ENCODE measurements at places on chromosomes 1 and 21.

DNA sequence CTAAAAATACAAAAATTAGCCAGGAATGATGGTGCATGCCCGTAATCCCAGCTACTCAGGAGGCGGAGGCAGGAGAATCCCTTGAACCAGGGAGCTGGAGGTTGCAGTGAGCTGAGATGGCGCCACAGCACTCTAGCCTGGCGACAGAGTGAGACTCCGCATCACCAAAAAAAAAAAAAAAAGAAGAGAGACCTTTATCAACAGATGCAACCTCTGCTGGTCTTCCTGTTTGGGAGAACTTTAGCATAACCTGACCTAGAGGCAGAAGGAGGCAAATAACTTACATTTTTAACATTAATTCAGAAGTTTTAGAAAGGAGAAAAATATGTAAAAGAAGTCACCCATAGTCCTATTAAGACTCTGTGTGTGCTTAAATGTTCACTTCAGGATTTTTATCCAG, 32.4 kb downstream of the SLAMF1 start:
- DNase-seq = no peak

- DNase-seq = no peak
These were observed 22.2 kb upstream of the MYOC start for GRCh38 chr1:171674431-171675405.

GRCh38 chr1:59008599-59009347, 224.9 kb upstream of the JUN start:
- DNase-seq = no peak

DNA sequence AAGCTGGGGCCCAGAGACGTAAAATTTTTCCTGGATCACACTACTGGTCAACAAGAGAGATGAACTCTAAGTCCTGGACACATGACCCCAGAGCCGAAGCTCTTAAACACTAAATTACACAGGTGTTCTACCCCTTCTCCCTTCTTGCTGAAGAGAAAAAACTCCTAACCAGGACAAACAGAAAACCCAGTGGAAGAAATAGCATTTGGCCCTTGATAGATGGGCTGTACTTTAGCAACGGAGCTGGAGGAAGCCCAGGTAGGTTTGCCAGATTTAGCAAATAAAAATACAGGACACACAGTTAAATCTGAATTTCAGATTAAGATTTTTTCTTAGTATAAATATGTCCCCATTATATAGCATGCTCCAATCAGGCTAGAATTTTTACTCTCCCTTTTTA, 72.7 kb downstream of the DIRAS3 start:
- no peak for DNase-seq

- no peak for DNase-seq
These were observed 304.7 kb downstream of the DUSP10 start for GRCh38 chr1:221437171-221437570.

- DNase-seq = no peak
These were observed 3.1 kb downstream of the TRAF5 start for GRCh38 chr1:211329764-211330201.

DNA sequence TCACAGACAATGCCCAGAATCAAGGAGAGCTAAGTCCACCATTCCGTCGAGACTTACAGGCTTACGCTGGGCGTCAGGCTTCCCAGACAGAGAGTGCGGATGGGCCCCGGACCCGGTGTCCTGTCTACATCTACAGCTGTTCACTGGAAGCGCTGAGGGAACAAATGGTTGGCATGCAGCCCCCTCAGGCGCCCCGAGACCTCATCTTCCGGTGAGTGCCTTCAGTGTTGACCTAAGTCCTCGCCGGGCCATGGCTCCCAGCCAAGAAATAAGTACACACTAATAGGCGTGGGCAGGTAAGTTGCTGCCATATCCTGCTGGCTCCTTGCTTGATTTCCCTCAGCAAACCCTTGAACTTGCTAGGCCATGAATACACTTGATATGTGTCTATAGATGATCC, 26.2 kb downstream of the HYI start:
- DNase-seq = no peak

GRCh38 chr1:29636936-29637335, 400.6 kb downstream of the PTPRU start:
- DNase-seq = no peak

GRCh38 chr1:14323568-14324247, 274.8 kb upstream of the KAZN start:
- no peak for DNase-seq

- DNase-seq = no peak
These were observed 1.8 kb upstream of the LHX9 start for GRCh38 chr1:197915260-197915861.

DNA sequence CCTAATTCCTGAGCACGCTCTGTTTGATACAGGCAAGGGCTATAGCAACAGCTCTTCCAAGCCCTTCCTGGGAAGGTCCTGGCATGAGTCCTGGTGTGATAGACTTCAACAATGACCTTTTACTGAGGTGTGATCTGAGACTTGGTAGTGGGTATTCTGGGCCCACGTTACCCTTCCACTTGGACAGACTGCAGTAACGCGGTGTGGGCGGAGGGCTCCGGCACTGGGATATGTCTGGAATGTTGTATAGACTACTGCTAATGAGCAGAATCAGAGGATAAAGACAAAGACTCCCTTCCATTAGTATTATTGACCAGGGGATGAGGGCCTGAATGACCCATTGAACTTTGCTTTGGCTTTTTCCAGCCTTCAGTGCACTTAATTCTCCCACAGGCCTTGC, 262.3 kb downstream of the RWDD3 start:
- DNase-seq = no peak

DNA sequence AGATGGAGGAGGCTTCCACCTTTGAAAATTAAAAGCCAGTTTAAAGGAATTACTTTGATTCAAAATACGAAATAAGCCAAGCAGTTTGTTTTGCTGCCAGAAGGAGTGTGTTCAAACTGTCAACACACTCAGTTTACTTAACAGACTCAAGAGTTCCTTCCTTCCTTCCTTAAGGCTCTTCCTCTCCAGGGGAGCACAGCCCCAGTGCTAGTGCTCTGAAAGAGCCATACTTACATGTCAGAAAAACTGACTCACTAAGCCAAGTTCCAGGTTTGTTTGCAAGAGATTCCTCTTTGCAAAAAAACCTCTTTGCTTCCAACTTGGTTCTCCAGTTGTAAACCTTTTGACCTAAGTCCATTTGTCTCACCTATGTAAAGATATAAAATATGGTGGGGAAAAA, 14.3 kb downstream of the SETD4 start:
- no peak for DNase-seq

DNA sequence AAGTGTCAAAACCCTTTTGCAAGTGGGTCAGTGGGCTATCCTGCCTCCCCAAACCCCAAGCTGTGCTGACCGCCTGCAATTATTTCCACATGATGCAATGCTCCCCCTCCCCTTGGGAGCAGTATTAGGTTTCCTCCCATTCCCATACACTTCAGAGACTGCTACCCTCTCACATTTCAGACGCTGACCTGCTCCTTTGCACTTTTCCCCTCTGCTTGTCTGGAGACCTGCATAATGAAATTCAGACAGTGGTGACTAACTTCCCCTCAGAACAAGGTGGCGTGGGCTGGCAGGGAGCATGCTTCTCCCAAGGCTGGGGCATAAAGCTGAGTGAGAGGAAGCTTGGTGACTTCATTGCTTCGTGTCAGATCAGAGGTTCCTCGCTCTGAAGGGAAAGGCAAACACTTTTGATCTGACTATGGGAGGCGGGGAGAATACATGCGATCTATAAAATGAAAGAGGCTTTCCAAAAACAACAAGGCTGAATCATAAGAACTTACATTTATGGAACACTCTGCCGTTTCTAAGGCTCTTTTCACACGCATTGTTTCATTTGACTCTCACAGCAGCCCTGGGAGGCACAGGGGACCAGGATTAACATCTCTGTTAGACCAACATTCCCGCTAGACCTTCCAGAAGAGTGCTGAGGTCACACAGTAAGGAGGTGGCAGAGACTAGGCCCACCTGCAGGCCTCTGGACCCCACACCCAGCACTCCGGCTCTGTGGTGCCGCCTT, 27.5 kb upstream of the ROR1 start:
- DNase-seq = no peak

- DNase-seq = no peak
These were observed 244.5 kb downstream of the GPR52 start for GRCh38 chr1:174692313-174692712.

GRCh38 chr1:8318436-8318835, 522 bp downstream of the SLC45A1 start:
- DNase-seq = no peak

DNA sequence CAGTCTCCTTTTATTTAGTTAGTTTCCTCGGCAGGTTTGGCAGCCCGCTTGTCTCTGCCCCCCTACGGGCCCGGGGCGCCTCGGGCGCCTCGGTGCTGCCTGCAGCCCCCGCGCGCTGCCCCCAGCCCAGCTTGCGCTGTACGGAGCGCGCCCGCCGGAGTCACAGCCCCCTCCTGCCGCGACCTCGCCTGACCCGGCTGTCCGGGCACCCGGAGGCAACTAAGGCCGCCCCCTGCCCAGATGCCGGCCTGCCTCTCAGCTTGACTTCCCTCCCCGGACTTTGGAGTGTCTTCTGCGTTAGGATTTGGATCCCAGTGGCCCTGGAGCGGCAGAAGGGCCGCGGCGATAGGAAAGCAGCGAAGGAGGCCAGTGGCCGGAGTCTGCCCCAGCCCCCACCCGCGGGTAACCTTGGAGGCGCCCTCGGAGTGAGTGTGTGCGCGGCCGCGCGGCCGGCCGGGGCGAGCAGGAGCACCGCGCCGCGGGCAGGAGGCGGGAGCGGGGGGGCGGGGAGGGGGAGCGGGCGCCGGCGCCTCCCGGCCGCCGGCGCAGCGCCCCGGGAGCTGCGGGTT, 7.6 kb downstream of the CDKN2C start:
- DNase-seq = no peak

DNA sequence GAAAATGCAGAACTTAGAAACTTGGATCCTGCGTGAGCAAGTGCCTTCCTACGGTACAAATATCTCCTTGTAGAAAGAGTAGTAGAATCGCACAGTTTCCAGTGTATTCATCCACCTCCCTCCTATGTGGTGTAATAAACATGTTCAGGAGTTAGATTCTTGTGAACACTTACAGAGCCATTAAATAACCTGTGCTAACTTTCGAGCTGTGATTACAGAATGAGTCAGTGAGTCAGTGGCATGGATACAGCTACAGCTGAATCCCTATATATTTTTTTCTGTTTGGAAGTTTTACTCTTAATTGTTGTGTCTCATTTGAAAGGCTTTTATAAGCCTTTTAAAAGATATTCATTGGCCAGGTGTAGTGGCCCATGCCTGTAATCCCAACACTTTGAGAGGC, 148.7 kb downstream of the EDEM3 start:
- no peak for DNase-seq

DNA sequence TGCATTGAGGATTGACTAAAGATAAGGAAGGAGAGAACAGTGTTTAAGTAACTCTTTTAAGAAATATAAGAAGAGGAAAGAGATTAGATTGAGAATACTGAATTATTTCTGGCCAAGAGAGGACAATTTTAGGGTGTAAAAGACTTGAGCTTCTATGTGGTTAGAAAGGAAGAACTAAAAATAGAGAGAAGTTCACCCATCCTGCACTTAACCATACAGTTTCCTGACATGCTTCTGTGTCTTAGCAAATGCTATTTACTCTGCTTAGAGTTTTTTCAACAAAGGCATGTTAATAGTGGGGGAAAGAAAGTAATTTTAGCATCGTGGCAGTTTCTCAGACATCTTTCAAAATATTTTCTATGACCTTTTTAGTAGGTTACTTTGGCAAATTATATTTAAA, 122.8 kb upstream of the GPR52 start:
- no peak for DNase-seq

DNA sequence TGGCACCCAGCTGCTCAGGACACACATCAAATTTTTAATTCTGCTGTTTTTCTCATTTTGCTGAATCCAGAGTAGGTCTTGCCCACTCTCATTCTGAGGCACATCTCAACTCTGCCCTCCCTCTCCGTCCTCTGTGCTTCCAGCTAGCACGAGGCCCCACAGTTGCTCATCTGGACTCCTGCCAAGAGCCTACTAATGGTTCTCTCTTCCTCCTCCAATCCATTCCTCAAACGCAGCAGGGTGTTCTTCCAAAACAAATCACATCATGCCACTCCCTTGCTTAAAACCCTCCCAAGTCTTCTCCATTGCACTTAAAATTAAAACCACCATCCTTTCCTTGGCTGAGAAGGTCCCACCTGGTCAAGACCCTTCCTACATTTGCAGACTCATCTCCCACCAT, 49.8 kb upstream of the SCAF4 start:
- no peak for DNase-seq

GRCh38 chr1:178483251-178483957, 13.4 kb downstream of the CLEC20A start:
- DNase-seq = no peak

GRCh38 chr1:37166005-37166404, 131.7 kb upstream of the GRIK3 start:
- no peak for DNase-seq

- DNase-seq = no peak
These were observed 20.6 kb upstream of the EGLN1 start for GRCh38 chr1:231442735-231443134.

GRCh38 chr1:18948048-18948912, 8.2 kb downstream of the IFFO2 start:
- DNase-seq = peak; percentile 55

DNA sequence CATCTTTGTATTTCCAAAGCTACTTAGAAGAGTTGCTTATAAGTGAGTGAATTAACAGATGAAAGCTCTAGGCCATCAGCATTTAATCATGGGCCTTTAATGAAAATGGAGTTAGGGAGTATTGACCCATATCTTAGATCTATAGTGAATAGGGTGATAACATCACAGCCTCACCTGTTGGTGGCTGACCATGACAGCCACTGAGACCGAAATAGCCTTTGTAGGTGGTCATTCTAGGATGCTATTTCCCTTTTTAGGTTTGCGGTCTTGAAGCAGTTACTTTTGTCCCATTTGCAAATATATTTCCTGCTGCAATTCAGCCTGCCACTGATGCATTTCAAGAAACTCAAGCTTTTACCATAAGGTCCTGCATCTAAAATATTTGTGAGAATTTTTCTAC, 410.1 kb upstream of the LYPLAL1 start:
- DNase-seq = no peak

DNA sequence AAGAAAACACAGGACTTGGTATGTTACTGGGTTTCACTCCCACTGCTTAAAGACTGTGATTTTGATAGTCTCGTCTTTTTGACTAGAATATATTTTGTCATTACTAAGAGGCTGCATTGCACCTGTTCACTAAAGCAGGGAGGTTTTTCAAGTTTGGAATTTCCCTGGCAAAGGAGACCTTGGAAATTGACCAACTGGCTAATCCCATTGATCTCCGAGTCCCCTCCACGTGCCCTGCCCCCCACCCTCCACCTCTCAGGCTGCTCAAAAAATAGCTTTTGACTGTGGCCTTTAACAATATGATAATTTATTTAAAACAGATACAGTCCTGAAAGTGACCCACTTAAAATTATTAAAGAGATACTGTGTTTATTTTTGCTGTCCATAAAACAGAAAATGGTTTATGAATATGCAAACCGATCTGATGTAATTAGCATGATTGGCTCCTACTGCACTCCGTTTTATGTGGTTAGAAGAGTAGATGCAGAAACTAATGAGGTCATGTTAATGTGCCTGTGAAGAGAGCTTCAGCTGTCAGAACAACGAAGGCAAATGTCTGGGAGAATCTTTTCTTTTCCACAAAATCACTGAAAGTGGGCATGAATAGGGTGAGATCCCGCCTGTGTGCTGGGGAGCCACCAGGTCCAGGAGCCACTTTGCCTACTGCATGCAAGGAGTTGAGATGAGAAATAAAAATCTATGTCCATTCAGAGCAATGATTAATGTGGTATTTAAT, 361.5 kb downstream of the RRAGC start:
- DNase-seq = no peak

GRCh38 chr1:218371927-218372672, 27.0 kb downstream of the TGFB2 start:
- no peak for DNase-seq

- DNase-seq = no peak
These were observed 8.6 kb upstream of the COL6A2 start for GRCh38 chr21:46089285-46089684.

- DNase-seq = no peak
These were observed 27.4 kb upstream of the RNF2 start for GRCh38 chr1:185017966-185018365.
